Stimulated activated CD4-positive, alpha-beta T cell treated with anti-CD3 and anti-CD28 coated beads, Interleukin-2, amount 100 ng/mL, for 4 hours (primary cell): ENCODE measurements at places on chromosomes 3 and 15.

DNA sequence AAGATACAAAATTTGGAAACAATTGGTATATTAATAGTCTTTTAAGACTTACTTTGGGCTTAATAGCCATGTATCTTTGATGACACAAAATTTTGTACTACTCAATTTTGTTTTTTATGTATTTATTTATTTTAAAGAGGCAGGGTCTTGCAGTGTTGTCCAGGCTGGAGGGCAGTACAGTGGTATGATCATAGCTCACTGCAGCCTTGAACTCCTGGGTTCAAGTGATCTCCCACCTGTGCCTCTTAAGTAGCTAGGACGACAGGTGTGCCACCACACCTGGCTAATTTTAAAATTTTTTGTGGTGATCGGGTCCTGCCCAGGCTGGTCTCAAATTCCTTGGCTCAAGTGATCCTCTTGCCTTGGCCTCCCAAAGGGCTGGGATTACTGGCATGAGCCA lies 6.5 kb downstream of the SPRED1 start:
- DNase-seq = no peak

DNA sequence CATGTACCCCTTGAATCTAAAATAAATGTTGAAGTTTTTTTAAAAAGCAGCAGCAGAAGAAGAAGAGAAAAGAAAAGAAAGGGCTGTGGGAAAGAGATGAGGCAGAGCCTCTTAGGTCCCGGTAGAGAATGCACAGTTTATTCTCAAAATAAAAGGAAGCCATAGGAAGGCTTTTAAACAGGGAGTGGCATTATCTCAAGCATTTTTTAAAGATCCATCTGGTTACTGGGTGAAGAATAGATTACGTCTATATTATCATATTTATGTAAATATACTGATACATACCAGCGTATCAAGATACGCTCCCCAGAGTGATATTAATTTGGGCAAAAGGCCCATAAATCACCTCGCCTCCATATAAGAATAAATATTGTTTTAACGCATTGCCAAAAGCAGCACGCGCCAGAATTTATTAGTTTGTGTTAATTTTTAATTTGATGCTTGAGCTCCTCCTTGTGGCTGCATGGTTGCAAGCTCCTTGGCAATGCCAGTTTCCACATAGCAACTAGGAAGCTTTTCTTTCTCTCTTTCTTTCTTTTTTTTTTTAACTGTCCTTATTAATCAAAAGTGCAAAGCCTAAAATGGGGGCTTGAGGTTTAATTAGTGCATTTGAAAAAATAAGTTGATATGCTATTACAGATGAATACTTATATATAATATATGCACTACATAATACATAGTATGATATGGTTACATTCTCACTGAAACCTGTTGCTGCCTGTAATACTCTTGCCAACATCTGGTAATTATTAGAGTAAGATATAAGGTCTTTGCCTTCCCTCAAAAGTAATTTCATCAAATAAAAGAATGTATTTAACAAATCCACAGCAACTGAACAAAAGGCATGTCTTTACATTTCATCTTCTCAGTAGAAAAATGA lies 242.8 kb upstream of the UBE2E2 start:
- no peak for DNase-seq

- no peak for DNase-seq
Observed at GRCh38 chr3:186933816-186934215, 3.5 kb downstream of the ST6GAL1 start.

- no peak for DNase-seq
Observed at GRCh38 chr15:81181220-81181619, 15.5 kb upstream of the IL16 start.

- DNase-seq = no peak
Observed at GRCh38 chr3:144915202-144915601, 943.6 kb downstream of the DIPK2A start.

DNA sequence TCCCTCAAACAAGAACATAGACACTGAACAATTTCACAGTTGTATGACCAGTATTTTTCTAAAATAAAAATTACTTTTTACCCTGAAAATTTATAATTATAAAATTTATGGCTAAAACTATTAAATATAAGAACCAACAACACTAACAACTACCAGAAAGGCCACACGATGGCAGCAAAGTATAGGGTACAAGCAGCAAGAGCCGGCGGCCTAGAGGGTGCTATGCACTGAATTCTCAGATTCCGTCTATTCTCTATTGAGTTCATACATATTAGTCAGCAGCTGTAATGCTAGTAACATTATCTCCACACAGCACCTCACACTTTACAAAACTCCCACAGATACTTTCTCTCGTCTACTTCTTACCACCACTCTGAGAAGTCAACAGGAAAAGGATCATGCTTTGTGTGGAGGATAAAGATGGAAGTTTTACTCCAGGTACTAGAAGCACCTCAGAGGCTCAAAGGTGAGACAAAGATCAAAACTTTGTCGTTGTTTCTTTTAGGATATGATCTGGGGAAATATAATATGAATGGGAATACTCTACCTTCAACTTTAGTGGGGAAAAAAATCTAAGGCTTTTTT lies 160.5 kb downstream of the FGF12 start:
- peak; percentile 18 for DNase-seq

DNA sequence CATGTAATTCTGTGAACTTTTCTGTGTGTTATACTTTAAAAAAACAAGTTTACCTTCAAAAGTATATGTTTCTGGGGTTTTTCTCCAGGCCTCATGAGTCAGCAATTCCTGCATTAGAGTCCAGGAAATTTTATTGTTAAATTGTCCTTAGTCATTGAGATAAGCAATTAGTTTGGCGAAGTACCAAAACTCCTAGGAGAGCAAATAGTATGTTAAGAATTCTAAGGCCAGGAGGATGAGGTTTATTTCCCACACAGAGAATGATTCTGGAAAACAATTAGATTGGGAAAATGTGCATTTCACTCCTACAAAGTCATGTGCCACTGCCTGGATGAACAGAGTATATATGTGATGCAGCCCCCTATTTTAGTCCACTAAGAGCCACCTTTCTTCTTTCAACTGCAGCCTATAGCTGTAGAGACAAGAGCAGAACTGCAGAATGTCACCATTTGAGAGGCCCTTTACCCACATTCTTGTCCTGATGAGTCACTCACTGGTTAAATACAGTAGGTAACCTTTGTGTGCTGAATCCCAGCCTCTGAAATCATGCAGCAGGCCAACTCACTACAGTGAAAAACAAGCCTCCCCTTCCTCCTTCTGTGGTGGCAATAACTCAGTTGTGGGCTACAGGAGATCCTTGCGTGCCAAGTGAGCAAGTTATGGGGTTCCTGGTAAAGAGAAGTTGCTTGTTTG lies 452.8 kb upstream of the THBS1 start:
- no peak for DNase-seq

GRCh38 chr3:43102773-43103480 lies 3.0 kb downstream of the POMGNT2 start:
- DNase-seq = no peak

DNA sequence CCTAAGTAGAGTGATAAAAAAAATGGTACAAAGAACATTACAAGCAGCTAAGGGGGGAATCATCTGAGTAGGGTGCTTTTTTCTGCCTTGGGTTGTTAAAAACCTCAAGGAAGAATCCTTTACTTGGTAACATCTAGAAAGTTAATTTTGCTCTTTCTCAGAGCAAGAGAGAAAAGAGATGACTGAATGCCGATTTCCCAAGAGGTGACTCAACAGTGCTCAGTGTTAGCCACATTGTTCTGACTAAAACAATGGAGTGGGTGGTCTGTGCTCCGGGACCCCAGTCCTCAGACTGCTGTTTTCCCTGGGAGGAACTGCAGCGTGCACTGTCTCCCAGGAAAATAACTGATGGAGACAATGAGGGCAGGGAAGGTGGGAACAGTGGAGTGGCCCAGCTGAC lies 41.1 kb upstream of the RASGRP1 start:
- no peak for DNase-seq

GRCh38 chr3:28726840-28727239 lies 378.2 kb upstream of the AZI2 start:
- DNase-seq = no peak

DNA sequence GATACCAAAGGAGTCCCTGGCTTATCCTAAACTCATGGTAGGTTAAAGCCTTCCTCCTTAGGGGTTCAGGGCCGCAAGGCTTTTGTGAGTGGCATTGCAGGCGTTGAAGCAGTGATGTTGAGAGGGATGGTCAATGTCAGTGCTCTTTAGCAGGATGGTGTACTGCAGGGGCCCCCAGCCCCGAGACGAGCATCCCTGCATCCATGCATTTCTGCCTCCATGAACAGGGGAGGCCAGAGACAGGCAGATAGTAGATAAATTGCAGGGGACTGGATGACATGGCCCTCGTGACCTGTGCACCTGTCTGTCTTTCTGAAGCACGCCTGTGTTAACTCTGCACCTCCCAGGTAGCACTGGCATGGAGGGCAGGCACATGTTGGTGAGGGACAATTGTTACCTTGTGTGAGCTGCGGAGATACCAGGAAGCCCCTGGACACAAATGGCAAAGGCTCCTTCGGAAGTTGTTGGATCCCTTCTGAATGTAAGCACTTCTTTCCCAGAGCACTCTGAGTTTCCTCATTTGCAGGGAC lies 133.5 kb downstream of the SNRPN start:
- DNase-seq = no peak

DNA sequence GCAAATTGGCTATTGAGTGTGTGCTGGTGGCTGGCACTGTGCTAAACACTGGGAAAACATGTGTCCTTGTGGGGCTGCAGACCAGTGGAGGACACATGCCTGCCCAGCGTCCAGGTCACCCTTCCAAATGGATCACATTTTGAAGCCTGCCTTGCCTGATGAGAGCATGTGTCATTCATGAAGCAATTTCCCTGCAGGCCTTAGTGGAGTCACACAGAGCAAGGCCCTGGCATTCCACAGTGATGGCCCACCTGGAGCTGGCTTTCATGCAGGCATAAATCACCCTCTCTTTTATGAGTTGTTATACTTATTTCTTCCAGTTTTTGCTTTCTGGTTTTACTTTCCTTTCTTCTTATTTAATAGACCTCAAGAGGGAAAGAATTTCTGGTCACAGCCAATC lies 219.5 kb downstream of the EPHB1 start:
- DNase-seq = no peak

GRCh38 chr3:176839901-176840300 lies 357.4 kb downstream of the TBL1XR1 start:
- DNase-seq = no peak

DNA sequence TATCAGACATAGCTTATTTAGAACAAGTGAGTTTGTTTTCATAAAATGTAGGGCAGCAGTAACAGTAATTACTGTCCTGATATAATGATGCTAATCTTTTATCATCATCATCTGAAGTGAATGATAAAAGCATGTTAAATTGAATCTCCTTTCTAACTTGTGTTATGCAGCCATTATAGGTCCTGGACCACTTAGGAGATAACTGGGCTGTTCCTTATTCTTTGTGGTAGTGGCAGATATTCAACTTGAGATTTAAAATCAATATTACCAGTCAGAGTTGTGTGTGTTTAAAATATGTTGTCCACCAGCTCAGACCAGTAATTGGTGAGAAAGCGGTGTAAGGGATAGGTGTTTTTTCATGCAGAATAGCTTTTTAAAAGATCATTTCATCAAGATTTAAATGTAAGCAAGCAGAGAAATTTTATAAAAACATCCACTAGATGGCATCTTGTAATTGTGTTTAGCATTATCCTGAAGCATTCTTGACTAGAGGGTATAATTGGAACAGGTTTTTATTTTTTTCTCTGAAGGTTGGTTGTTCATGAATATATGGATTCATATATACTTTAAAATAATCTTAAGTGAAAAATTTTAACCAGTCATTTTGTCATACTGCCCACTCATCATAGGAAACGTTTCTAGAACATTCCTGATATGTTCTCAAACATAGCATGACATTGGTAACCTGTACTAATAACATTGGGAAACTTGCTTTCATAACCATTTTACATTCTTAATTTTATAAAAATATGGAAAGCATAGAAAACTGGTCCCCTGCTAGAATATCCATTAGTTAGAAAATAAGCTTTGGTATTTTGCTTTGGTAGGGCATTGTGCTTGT lies 153.9 kb downstream of the BBX start:
- no peak for DNase-seq

DNA sequence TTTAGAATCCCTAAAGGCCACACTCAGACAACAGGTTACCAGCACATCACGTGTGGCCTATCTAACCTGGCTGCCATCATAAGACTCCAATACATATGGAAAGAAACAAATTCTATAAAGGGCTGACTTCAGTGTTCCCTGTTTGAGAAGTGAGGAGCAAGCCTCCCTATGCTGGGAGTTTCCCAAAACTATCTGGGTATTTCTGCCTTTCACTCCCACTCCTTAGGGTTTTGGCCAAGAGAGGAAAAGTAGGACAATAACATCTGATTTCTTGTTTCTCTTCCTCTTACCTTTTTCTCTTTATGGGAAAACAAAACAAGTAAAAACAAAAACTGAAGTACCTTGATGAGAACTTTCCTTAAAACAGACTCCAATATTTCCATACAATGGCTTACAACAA lies 121.5 kb upstream of the COL8A1 start:
- no peak for DNase-seq

GRCh38 chr15:35693286-35693685 lies 147.3 kb upstream of the DPH6 start:
- DNase-seq = no peak

DNA sequence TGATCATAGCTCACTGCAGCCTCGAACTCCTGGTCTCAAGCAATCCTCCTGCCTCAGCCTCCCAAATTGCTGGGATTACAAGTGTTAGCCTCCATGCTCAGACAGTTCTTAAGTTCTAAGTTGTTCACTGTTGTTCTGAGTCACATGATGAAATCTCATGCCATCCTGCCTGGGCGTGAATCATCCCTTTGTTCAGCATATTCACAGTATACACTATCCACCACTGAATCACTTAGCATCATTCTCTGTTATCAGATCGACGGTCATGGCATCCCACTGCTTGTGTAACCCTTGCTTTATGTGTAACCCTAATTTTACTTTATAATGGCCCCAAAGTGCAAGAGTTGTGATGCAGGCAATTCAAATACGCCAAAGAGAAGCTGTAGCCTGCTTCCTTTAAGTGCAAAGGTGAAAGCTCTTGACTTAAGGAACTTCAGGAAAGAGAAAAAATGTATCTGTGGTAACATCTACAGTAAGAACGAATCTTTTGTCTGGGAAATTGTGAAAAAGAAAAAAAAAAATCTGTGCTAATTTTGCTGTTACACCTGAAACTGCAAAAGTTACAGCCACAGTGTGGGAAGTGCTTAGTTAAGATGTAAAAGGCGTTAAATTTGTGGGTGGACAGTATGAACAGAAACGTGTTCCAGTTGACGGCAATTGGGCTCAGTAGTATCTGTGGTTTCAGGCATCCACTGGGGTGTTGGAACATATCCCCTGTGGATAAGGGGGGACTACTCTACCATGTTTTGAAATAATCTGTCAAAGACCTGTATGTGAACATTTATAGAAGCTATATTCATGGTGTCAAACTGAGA lies 80.6 kb downstream of the PCOLCE2 start:
- DNase-seq = no peak

GRCh38 chr3:19063936-19064335 lies 84.4 kb upstream of the KCNH8 start:
- DNase-seq = no peak
